ENCODE measurements at places on chromosomes 2 and 18.

DNA sequence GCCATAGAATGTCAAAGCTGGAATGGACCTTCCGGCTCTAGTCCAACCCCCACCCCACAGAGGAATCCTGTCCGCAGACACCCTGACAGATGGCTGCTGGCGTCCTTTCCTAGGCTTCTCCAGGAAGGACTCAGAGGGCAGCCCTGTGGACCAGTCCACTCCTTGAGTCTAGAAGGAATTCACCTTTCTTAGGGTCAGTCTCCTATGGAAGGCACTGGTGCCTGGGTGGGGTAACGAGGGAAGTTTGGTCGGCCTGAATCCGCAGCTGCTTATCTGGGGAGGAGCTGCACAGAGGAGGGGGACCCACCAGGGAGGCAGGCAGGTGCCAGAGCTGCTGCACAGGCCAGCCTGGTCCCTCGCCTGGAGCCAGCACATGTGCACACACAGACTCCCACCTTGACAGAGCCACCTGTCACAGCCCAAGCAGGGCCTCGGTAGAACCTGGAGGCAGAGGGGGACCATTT is 2.5 kb downstream of the DNMT3A start:
- no peak for DNase-seq

GRCh38 chr18:62420513-62421209 is 95.6 kb downstream of the TNFRSF11A start:
- no peak for DNase-seq

DNA sequence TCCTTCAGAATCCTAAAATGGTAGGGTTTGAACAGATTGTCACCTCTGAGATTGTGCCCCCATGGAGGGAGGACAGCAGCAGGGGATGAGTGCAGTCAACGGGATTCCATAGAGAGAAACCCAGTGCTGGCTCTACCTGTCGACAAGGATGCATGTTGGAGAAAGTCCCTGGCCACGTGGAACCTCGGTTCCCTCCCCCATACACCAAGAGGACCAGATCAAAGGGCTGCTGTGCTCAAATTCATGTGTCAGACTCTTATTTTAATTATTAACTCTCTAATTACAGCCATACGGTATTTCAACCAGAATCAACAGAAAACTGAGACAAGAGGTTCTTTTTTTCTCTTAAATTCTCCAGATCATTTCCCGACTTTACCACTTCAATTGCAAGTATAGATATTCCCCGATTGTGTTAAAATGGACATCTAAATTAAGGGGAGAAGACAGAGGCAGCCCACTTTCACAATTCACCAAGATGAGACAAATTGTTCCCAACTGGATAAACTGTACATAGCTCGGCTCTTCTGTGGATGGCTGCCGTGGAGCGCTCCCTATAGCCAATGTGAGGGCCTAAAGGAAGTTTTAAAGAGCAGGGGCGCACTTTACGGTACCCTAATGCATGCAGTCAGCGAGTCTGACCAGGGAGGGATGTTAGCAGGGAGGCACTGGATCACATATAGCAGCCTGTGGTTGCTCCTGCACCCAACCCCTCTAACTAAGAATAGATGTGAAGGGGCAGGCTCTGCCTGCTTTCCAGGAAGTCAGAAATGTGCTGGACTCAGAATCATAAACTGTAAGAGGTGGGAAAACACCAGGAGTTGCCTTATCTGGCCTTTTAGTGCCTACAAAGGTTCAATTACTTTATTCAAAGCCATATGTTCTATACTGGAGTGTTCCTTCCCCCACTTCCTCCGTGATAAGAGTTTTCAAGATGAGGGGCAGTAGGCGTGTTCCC is 123.1 kb downstream of the CACNB4 start:
- no peak for DNase-seq

- no peak for DNase-seq
Measured at GRCh38 chr2:65607662-65608305, 175.4 kb upstream of the SPRED2 start.

DNA sequence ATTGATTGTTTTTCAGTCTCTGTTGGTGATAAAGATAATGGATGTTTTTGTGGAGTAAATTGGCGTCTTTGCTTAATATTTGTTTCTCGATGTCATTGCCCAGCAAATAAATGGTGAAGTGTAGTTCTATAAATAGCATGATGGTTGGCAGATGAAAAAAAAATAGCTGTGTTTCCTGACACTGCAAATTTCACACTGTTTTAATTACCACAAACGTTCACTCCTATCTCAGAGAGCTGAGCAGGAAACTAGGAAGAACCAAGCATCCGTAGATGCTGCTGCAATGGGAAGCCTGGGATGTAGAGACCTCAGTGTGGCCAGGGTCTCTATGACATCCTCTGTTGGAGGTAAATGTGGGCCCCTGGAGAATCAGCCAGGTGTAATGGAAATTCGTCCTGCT is 183.2 kb downstream of the CYRIA start:
- DNase-seq, result no peak

DNA sequence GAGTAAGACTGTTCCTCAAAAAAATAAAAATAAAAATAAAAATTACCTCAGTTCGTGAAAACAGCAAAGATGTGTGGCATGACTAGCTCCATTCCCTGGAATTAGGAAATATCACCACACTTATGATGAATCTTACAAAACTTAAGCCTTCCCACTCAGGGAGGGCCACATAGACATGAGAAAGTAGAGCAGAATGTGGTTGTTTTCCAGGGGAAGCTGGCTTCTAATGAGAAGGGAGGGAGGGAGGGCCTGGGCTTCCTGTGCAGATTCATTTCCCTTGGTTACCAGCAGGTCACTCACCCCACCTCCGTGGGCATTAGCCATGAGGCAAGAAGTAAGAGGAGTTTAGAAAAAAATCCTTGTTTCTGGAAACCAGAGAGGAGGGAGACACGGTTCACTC is 95.9 kb upstream of the RMDN2 start:
- DNase-seq, result no peak

- no peak for DNase-seq
Measured at GRCh38 chr2:188219541-188219940, 72.1 kb upstream of the GULP1 start.

DNA sequence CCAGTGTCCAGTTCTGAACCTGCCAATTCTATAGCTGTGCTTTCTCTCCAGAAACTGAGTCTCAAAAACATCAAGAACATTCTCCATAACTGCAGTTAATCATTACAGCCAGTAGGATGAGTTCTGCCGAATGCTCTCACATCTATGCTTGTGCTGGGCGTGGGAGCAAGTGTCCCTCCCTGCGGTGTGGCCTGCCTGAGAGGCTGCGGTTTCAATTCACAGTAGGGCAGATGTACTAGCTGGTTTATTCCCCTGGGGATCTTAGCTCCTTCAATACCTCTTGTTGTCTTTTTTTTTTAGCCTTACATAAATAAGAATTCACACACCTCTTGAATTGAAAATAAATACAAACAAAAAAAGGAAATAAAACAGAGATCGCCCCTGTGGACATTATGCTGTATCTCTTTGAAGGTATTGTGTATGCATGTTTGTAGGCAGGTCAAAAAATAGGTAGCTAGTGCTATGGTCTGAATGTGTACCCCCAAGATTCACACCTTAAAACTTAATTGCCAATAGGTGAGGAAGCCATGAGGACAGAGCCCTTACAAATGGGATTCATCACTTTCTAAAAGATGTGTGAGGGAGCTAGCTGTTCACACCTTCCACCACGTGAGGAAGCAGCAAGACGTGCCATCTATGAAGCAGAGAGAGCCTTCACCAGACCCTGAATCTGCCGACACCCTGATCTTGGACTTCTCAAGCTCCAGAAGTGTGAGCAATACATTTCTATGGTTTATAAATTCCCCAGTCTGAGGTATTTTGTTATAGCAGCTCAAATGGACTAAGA is 74.3 kb downstream of the BCL2L11 start:
- DNase-seq, result no peak

- DNase-seq, result no peak
Measured at GRCh38 chr2:191797942-191798876, 48.7 kb downstream of the CAVIN2 start.

GRCh38 chr2:71045865-71046548 is 22.4 kb upstream of the NAGK start:
- no peak for DNase-seq

- DNase-seq, result no peak
Measured at GRCh38 chr18:71327850-71328249, 1039.0 kb downstream of the SOCS6 start.

DNA sequence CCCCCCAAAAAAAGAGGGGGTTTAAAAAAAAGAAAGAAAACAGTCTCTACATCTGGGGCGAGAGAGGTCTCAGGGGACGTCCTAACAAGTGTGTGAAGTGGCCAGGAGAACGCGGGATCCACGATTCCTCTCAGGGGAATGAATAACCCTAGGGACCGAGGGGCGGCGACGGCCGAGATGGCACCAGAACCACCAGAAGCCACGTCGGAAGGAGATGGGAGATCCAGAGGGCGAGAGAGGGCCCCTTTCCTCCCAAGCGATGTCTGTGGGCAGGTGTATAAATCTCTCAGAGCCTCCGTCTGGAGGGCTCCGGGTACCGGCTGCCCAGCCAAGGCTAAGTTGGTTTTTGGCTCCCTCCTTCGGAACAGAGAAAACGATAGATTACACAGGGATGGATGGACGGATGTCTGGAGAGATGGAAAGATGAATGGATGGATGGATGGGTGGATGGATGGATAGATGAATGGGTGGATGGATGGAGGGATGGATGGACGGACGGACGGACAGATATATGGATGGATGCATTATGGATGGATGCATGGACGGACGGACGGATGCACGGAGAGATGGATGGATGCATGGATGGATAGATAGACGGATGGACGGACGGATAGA is 1.7 kb downstream of the EPHA4 start:
- DNase-seq, result peak; percentile 50

- no peak for DNase-seq
Measured at GRCh38 chr2:240624011-240624949, 1.0 kb upstream of the GPR35 start.

DNA sequence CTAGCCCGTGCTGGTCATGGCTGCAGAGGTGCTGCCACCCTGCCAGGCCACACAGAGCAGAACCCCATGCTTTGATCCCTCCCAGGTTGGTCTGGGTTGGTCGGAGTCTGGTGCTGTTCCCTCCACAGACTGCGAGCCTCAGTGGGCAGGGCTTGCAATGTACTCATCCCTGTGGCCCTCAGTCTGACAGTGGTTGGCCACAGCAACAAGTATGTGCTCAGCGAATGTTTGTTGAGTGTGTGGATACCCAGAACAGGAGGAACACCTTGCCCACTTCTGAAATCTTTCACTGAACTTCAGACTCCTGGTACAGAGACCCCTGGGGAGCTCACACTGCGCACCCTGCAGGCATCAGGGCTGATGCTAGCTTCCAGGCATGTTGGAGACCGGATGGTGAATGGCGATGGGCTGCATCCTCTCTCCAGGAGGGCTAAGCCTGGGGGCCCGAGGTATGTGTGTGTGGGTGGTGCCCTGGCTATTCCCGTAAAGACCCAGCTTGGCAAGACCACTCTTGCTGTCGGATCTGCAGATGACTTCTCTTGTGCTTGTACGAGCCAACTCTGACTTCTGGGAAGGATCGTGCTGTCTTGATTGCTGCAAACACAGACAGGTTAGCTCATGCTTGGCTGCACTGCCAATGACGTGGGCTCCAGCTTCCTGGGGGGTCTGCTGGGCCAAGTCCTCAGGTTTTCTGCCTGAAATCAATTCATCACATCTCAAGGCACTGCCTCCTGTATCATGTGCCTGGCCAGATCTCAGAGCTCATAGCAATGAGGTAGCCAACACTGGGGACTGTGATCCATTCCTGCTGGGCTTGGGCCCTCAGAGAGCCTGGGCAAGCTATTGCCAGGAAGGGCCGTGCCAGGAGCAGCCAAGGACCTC is 43.7 kb downstream of the RHOB start:
- DNase-seq, result peak; percentile 43

DNA sequence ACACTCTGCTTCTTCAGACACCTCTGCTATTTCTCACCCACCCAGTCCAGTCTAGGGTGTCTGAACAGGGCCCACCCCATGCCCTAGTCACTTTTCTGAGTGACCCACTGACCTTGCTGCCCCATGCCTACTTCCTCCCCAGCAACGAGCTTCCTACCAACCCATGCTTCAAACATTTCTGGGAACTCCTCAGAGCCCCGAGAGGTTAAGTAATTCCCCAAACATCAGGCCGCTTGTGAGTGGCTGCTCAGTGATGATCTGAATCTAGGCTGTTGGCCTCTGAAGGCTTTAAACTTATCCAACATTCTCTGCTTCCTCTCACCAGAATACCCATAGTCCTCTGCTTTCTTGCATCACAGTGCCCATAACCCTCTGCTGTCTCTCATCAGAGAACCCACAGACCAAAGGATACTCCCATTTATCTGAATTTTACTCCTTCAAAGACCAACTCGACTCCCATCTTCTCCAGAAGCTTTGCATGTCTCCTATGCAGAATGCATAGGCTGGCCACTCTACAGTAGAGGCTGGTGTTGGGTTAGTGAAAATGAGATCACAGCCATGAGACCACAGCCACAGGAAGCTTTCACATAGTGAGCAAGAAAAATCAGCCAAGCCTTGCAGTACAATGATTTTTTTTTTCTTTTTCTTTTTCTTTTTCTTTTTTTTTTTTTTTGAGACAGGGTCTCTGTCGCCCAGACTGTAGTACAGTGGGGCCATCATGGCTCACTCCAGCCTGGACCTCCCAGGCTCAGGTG is 309.5 kb upstream of the LYPD1 start:
- DNase-seq, result no peak

- no peak for DNase-seq
Measured at GRCh38 chr18:43606795-43607194, 329.5 kb upstream of the SYT4 start.

GRCh38 chr18:14937271-14937670 is 189.3 kb downstream of the ANKRD30B start:
- DNase-seq, result no peak

DNA sequence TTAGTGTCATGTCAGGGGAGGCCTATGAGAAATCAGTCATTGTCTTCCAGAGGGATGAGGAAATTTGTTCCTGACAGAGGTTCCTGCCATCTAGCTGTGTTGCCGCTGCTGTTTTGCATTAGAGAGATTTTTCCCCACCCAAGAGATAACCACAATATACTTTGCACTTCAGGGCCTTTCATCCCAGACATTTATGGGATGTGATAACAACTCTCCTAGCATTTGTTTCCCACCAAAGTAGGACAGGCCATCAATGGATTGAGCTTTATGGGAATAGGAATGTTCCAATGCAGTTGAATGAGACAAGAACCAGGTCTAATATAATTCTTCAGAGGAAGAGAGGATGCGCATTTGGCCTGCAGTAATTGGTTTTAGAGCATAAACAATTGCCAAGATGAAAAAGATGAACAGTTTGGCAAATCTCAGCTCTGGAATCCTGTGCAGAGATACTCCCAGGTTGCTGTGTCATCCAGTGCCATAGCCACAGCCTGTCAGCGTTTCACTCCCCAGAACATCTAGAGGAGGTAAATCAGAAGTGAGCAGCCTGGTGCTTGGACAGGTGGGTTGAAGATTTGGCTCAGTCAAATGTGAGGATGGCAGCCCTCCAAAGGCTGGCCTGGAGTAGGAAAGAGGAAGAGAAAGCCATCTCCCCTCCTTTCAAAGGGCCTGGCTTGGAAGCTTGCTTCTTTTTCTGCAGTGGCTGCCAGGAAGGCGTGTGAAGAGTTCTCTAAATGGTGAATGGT is 93.7 kb upstream of the SETBP1 start:
- no peak for DNase-seq

DNA sequence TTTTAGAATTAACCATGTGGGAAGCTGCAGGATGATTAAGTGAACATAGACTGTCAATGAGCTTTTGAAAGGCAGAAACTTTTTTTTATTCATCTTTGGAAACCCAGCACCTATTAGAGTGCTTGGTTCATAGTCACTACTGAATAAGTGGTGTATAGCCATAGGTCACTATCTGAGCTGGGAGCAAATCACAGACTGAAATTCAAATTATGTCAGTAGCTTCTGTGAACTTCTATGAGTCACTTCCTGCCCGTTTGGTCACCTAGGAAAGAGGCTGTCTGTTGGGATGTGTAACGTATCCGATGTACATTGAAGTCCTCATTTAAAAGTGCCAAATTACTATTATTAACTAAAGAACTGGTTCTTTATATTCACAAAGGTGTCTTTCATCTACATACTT is 20.5 kb upstream of the SLC40A1 start:
- DNase-seq, result no peak
